ENCODE measurements at places on chromosomes 5 and 9.

GRCh38 chr5:91126448-91126847 lies 256.7 kb downstream of the ARRDC3 start:
- no peak for DNase-seq

DNA sequence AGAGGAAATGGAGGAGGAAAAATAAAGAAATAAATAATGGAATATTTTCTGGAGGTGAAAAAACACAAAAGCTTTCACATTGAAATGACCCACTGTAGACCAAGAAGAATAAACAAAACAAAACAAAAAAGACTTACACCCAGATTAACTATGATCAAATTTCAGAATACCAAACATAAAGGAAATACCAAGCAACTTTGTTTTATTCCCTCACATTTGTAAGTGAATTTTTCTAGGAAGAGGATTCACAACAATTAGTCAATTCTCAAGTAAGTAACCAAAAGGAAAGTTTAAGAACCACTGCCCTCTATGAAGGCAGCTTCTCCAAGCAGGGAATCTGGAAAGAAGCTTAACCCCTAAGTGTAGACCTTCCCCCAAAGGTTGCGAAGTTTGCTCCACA lies 29.6 kb upstream of the B4GALT1 start:
- no peak for DNase-seq

GRCh38 chr5:156716591-156717380 lies 133.3 kb upstream of the PPP1R2B start:
- no peak for DNase-seq

GRCh38 chr5:146633323-146633764 lies 117.4 kb upstream of the GPR151 start:
- DNase-seq = no peak

- DNase-seq = no peak
Measured at GRCh38 chr5:43780586-43780985, 177.6 kb downstream of the NNT start.

DNA sequence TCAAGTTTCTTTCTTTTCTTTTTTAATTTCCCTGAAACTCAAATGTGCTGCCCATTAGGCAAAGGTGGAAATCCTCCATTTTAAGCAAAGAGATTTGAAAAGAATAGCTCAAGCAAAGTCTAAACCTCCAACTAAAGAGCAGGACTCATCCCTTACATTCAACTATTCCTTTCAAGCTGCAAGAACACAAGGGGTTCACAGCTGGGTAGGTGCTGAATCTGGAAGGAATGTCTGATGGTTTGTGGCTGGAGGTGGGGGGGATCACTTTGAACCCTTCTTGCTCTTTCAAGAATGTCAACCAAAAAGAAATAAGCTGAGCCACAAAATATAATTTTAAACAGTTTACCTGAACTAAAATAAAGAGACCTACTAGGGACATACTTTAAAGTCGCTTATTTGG lies 375.7 kb upstream of the CDH10 start:
- no peak for DNase-seq

DNA sequence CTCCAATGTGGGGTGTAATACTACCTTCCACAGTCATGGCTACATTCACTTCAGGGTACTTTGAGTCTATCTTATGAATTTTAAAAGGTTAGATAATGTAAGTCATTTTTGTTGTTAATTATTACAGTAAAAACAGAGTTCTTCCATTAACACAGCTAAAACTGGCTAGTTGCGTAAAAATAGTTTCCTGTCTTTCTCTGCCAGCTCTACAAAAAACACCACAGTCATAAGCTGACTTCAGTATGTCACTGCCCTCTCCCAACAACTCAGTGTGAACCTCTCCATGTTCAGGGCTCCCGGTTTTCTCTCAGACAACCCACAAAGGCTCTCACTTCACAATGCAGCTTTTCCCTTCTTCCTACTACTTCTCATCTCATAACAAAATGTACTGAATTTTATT lies 84.8 kb upstream of the ITGA1 start:
- DNase-seq = no peak

GRCh38 chr5:54291498-54291897 lies 18.9 kb downstream of the ARL15 start:
- DNase-seq = no peak

DNA sequence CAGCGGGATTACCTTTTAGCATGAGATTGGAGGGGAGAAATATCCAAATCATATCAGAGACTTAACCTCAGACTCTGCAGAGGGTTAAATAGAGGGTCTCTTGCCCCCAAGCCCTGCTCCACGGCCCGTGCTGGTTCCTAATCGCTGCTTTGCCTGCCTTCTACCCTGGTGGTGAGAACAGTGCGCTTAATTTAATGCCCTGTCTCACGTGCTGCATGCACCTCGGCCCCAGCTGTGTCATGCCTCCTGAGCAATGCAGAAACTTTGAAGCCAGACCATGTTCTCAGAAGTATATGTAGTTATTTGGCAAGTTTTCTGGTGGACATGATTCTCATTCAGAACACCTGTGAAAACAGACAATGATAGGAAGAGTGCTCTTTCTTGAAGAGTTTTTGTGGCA lies 1.4 kb downstream of the OTULIN start:
- DNase-seq = peak; percentile 62

GRCh38 chr5:170641589-170642031 lies 137.8 kb downstream of the KCNIP1 start:
- no peak for DNase-seq

DNA sequence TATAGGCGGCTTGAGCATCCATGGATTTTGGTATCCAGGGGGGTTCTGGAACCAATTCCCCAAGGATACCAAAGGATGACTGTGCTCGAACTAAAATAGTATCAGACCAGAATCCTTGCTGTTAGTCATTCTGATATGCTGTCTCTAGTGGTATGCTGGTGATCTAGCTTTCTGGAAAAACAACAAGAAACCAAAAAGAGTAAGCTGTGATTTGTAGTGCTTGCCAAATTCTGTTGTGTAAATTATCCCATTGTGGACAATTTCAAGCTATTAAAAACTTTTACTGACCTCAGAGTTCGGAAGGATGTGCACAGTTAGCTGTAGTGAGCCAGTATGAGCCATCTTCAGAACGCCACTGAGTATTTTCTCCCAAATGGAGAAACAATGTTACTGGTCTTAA lies 99.0 kb upstream of the FBN2 start:
- DNase-seq = no peak

DNA sequence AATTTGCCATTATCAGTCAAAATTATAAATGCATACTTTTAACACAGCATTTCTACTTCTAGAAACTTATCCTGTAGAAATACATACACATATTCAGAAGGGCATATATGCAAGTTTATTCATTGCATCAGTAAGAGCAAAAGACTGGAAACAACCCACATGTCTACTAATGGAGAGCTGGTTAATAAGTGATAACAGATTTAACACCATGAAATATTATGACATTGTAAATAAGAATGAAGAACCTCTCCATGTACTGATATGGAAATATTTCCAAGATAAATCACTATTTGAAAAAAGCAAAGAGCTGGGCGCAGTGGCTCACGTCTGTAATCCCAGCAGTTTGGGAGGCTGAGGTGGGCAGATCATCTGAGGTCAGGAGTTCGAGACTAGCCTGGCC lies 54.5 kb downstream of the ELOVL7 start:
- DNase-seq = no peak

DNA sequence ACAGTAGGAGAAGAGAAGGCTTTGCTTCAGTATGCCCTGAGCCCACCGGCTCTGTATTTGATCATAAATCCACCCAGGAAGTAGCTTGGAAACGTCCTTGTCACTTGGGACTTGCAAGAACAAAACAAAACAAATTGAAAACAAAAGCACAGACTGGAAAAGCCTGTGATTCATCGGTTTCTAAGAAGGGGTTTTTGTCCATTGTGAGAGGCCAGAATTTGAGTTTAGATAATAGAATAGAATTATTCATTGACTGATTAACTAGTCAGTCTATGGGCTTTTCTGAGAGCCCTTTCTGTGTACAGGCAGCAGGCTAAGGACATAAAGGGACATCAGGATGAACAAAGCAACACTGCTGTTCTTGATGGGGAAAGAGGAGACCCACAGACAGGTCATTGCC lies 424.8 kb downstream of the IRX1 start:
- DNase-seq = no peak

GRCh38 chr9:136538599-136539426 lies 7.0 kb downstream of the NOTCH1 start:
- peak; percentile 67 for DNase-seq

DNA sequence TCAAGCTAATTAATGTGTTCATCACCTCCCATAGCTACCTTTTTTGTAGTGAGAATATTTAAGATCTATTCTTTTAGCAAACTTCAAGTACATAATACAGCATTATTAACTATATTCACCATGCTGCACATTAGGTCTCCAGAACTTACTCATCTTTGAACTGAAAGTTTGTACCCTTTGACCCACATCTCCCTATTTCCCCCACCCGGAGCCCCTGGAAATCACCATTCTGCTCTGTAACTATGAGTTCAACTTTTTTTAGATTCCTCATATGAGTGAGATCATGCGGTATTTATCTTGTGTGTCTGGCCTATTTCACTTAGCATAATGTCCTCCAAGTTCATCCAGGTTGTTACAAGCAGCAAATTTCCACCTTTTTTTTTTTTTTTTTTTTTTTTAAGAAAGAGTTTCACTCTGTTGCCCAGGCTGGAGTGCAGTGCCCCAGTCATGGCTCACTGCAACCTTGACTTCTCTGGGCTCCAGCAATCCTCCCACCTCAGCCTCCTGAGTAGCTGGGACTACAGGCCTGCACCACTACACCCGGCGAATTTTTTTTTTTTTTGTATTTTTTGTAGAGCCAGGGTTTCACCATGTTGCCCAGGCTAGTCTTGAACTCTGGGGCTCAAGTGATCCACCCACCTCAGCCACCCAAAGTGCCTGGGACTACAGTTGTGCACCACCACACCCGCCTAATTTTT lies 100.4 kb upstream of the SAP30L start:
- DNase-seq = no peak

DNA sequence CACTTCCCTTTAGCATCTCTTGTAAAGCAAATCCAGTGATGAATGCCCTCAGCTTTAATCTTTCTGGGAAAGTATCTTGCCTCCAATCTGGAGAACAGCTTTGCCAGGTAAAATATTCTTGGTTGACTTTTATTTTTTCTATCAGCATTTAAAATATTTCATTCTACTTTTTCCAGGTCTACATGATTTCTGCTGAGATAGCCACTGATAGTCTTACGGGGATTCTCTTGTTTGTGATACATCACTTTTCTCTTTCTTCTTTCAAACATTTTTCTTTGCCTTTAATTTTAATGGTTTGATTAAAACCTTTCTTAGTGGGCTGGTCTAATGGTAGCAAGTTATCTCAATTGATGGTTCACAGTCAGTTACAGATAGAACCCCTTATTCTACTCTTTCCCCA lies 33.9 kb upstream of the FAM120A start:
- no peak for DNase-seq

DNA sequence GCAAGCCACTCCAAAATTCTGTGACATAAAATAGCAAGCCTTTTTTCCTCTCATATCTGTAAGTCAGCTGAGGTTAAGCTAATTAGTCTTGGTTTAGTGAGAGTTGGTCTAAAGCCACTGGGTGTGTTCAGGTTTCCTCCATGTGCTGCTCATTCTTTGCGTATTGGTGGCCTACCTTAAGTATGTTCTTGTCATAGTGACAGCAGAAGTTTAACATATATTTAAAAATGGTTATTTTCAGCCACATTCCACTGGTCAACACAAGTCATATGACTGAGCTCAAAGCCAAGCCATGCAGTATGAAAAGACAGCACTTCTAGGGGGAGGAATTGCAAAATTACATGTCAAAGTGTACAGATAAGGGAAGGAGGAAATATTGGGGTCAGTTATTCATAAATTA lies 100.5 kb upstream of the FGF10 start:
- DNase-seq = no peak

DNA sequence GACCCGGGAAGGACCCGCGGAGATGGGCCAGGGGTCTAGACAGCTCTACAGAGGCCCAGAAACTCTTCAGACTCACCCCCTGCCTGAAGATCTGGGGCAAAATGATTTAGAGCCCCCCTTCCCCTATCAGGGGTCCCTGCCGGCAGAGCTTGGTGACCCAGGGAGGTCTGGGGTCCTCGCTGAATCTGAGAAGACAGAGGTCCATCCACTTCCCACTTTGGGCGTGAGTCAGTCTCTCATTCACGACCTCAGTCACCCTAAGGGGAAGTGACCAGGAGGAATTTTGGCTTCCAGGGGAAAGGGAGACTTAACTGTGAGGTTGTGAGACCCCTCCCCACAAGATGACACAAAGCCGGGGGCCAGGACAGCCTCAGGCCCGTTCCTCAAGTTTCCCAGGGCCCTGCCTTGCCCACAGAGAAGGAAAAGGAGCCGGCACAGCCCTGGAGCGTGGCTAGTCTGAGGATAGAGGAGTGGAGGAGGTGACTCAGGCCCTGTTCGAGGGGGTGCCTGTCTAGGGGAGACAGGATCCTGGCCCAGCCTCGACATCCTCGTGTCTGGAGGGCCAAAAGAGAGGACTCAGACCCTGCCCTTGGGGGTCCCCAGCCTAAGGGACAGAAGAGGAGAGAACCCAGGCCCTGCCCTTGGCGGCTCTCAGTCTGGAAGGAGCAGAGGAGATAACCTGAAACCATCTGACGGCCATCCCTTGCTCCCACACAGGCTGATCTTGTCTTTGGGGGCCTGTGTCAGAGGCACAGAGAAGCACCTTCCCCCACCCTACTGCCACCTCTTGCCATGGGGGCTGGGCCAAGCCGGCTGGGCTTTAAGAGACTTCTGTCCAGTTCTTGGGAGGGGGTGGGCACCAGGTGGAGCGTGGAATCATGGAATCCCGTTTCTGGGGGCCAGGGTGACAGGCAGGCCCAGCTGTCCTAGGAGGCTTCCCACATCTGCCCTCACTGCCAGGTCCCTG lies 889 bp downstream of the PDLIM4 start:
- no peak for DNase-seq

- no peak for DNase-seq
Measured at GRCh38 chr9:91680106-91680505, 256.5 kb upstream of the NFIL3 start.

GRCh38 chr5:173331287-173331686 lies 3.1 kb upstream of the STC2 start:
- no peak for DNase-seq

DNA sequence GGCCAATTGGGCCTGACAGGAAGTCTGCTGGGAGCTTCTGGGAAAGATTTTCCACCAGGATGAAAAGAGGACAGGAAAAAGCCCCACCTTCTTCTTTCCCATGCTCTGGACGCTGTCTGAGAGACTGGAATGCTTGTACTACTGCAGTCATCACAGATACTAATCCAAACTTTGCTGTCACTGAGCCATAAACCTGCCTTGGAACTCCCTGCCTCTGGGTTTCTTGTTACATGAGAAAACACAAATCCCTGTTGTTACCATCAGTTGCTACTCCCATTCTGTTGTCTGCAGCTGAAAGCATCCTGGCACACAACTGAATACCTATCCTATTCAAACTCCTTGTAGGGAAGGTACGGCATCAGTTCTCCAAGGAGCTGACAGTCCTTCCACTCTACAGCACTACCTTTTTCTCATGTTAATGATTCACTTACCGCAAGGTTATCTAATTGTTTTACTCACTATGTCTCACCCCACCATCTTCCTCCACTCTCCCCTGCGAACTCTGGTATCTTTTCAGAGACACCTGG lies 167.5 kb downstream of the CDK5RAP2 start:
- no peak for DNase-seq

GRCh38 chr5:119358901-119359603 lies 3.2 kb downstream of the TNFAIP8 start:
- DNase-seq = no peak

Measured in CD4-positive, alpha-beta T cell treated with Interleukin-12 subunit alpha and Interleukin-12 subunit beta, for 1 hour (primary cell).